Uterus (tissue), 4 donors: ENCODE measurements at places on chromosomes 6 and 20. TPM values are rescaled to one million over a fixed set of nuclear protein-coding genes. Genes with fewer than 3 reads are reported as not detected.

- DNase-seq: peak; percentile 71
Measured at GRCh38 chr6:169529931-169530751, 171.7 kb downstream of the WDR27 start.

GRCh38 chr20:689947-690346 lies 14.3 kb upstream of the SCRT2 start:
- no peak for DNase-seq

- DNase-seq: no peak
Measured at GRCh38 chr6:33958526-33959328, 154.9 kb upstream of the MLN start.

GRCh38 chr6:105678516-105678915 lies 275.6 kb upstream of the PREP start:
- DNase-seq: no peak

GRCh38 chr6:2197984-2198383 lies 47.4 kb downstream of the GMDS start:
- DNase-seq: no peak

- DNase-seq: no peak
Measured at GRCh38 chr20:4729265-4729664, 7.6 kb downstream of the PRND start.

DNA sequence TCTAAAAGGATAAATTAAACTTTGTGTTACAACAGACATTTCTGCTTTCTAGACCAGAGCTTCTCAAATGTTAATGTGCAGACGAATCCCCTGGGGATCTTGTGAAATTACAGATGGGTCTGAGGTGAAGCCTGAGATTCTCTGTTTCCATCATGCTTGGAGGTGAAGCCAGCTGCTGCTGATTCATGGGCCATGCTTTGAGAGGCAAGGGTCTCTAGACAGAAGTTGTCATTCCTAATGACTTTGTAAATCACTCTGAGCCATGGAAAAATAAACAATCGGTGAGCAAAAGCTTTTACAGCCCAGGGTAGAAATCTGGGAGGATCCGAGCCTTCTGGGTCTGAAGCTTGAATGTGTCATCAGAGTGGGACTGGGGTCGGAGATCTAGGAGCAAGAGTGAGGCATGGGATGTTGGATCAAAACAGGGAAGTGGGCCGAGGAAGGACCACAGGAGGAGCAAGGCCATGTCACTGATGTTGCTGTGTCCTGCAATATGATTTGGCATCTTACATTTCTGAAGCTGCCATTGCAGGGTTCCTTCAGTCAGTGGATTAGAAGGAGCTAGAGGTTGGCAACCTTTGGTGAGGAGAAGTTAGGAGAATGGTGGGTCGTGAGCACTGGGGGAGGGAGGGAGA lies 77.3 kb downstream of the TRMT11 start:
- no peak for DNase-seq

DNA sequence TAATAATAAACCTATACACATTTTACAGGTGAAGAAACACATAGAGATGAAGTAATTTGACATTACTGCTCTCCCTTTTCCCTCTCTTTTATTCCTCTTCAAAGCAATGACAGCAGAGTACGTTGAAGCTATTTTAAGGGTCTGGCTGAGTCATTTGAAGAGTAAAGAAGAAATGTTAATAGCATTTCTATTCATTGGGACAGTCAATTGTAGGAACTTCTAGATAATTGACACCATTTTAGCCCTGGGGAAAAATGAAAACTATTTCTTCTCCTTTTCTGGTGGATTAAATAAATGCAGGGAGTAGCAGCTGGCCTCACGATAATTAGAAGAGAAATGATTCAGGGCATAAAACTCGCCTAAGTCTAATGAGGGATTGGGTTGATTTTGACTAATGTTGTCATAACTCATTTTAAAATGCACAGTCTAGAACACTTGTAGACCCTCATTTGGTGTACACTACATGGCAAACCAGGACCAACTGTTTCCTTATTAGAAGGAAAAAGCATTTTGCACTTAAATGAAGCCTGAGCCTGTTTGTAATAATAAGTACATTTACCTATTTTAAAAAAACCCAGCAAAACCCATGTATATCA lies 48.1 kb downstream of the RIPOR2 start:
- DNase-seq: no peak

GRCh38 chr20:58855506-58856389 lies 3.2 kb downstream of the GNAS start:
- no peak for DNase-seq

DNA sequence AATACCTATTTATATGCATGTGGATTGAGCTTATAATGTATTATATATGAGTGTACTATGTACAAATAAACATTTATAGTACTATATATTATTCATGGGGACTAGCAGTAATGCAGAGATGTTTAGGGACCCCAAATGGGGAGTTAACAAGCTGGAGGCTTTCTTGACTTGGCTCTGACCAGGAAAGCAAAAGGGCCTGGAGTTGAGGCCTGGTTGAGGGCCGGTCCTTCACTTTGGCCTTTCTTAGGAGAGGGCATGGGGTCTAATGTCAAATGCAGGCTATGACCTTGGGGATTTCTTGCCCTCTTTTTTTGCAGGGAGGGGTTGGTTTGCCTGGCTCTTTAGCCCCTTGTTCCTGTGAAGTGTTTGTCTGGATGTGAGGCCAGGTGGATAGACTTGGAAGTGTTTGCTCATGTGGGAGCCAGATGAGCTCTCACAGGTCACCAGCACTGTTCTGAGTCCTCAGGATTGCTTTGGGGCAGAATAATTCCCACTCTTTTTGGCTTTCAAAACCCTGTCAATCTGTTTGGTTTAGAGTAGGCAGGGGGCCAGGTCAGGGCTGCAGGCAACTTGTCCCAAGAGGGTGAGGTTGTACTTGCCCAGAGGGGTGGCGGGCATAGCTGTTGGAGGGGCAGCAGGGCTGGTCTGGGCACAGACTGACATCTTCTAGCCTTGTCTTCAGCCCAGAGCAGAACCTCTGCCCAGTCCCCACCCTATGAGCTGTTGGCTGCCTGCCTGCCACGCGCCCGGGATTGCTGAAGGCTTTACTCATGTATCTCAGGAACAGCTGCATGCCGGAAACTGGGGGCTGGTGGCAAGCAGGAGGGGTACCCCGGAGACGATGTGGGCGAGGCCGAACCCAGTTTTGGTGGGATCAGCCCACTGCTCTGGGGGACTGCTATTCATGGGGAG lies 14.6 kb downstream of the TJAP1 start:
- DNase-seq: peak; percentile 76

GRCh38 chr6:82957868-82958245 lies 107.8 kb downstream of the UBE3D start:
- DNase-seq: no peak

DNA sequence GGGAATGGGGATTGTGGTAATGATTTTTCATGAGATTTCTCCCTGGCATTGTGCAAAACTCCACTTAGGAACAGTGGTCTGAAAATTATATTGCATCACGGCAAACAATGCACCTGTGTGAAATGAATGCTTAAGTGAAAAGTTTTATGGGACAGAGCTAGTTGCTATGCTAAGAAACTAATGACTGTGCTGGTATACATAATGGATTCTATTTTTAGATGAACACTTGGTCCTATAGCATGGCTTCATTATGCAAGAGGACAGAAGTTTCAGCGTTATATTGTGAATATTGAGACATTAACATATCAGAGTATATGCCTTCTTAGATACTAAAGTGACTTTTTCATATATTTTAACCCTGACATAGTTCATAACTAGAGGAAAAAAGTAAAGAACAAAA lies 30.5 kb downstream of the PLCB1 start:
- DNase-seq: no peak

DNA sequence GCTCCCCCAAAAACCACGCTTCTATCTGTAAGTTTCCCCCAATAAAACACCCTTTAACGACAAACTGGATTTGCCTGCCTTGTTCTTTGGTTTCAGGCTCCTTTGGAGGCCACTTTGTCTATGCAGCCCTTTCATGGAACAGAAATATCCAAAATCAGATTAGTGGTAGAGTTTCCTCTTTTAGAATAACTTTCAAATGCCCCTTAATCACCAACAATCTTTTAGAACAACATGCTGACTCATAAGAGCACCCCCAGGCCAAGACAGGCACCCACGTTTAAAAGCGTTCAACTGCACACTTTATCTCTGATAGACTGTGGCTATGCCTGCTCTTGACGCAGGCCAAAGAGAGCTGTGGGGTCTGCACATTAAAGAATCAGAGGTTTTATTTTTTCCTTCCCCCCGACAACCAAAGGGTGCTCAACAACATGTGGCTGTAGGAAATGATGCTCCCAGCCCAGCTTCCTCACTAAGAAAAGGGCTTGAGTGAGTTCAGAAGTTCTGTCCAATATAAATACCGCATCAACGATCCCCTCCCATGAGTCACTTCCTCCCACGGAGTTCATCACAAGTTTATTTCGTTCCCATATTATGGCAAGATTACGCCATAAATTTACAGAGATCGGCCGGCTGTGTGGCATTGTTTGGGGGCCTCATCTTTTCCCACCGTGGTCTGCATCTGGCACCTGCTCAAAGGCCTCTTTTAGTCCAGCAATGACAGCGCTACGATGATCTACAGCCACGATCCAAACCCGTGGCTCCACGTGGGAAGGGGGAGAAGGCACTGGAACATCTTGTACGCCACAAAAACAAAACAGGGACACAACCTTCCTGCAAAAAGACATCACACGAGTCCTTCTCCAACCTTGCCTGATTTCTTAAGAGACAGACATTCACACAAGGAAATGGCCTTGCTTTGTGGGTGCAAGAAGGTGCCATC lies 88.8 kb upstream of the NFATC2 start:
- peak; percentile 93 for DNase-seq

GRCh38 chr6:112311950-112312547 lies 35.1 kb upstream of the RFPL4B start:
- DNase-seq: no peak

- no peak for DNase-seq
Measured at GRCh38 chr20:8367689-8368088, 235.6 kb downstream of the PLCB1 start.

DNA sequence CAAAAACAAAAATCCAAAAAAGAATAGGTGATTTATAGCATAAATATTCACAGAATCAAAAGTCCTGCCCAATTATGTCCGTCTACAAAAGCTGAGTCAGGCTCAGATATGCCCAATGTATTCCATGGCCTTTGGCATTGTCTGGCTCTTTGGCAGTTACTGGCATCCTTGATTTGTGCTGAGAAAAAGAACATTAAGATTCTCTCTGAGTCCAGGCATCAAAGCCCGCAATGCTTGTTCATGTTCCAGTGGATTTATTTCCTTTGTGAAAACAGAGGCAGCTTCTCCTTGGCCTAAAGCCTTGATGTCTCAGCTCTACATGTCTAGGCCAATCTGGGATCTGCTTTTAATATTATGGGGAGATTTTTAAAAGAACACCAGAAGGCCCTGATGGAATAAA lies 76.1 kb upstream of the SLC4A11 start:
- DNase-seq: no peak

GRCh38 chr6:24718449-24719124 lies 367 bp downstream of the C6orf62 start:
- DNase-seq: no peak

GRCh38 chr6:40894962-40895799 lies 143.8 kb downstream of the UNC5CL start:
- peak; percentile 21 for DNase-seq

- DNase-seq: no peak
Measured at GRCh38 chr6:170206317-170206621, 84.6 kb downstream of the DLL1 start.

- DNase-seq: no peak
Measured at GRCh38 chr6:453152-453551, 61.6 kb downstream of the IRF4 start.

DNA sequence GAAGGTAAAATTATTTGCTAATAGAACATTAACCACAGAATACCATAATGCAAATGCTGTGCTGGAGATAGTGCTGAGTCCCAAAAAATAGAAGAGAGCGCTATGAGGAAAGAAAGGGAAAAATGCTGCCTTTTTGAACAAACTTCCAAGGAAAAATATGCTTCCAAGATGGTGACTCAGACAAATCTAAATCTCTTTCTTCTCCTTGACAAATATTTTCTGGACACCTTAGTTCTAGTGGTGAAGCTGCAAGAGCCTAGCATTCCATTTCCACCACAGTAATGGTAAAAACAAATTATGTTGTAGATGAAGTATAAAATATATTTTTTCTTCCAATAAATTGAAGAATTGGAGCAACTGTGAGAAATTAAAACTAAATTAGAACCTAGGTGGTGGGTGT lies 155.6 kb upstream of the TBX18 start:
- DNase-seq: no peak

GRCh38 chr6:15929685-15930084 lies 199.2 kb upstream of the MYLIP start:
- no peak for DNase-seq

DNA sequence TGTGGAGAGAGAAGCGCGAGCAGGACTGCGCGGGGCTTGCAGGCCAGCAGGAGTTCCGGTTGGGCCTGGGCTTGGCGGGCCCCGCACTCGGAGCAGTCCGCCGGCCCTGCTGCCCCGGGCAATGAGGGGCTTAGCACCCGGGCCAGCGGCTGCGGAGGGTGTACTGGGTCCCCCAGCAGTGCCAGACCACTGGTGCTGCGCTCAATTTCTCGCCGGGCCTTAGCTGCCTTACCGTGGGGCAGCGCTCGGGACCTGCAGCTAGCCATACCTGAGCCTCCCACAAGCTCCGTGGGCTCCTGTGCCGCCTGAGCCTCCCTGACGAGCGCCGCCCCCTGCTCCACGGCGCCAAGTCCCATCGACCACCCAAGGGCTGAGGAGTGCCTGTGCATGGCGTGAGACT lies 89.0 kb upstream of the MBOAT1 start:
- DNase-seq: no peak

DNA sequence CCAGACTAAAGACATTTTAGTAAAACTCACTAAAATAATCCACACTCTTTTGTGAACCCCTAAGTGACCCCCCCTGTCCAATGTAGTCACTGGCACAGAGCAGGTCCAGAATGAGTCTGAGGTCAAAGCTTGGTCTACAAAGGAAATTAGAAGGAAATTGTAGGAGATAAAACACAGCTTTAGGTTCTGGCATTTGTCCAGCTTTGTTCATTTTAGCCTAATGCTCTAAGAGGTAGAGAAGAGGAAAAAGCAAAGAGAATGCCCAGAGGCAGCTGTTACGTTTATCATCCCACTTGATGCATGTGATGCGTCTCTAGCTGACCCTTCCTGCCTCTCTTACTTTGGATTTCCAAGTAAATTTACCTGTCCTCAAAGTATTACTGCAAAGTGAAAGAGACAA lies 62.5 kb downstream of the CNKSR3 start:
- DNase-seq: no peak

- DNase-seq: no peak
Measured at GRCh38 chr6:29762781-29763214, 39.6 kb downstream of the HLA-F start.

GRCh38 chr6:29567991-29568390 lies 8.5 kb upstream of the UBD start:
- DNase-seq: no peak

- no peak for DNase-seq
Measured at GRCh38 chr20:11920083-11920482, 2.4 kb downstream of the BTBD3 start.

GRCh38 chr6:18245642-18246041 lies 18.7 kb downstream of the DEK start:
- DNase-seq: no peak

Gene NKX2-2
- total RNA-seq: not detected

Gene HTR1E
- not detected for total RNA-seq

Gene SOX18
- total RNA-seq: 6.7 TPM

Gene SLC35D3
- not detected for total RNA-seq

Gene TRMT11
- total RNA-seq: 69.2 TPM

Gene PKHD1
- 0.29 TPM for total RNA-seq

Gene NAA20
- total RNA-seq: 30.0 TPM

Gene KHDC1L
- not detected for total RNA-seq

Gene LHFPL5
- total RNA-seq: not detected

Gene TOMM6
- 81.5 TPM for total RNA-seq

Gene TGM2
- 639 TPM for total RNA-seq

Gene RPS6KA2
- 78.4 TPM for total RNA-seq
